ENCODE measurements at places on chromosomes 13 and 19.

DNA sequence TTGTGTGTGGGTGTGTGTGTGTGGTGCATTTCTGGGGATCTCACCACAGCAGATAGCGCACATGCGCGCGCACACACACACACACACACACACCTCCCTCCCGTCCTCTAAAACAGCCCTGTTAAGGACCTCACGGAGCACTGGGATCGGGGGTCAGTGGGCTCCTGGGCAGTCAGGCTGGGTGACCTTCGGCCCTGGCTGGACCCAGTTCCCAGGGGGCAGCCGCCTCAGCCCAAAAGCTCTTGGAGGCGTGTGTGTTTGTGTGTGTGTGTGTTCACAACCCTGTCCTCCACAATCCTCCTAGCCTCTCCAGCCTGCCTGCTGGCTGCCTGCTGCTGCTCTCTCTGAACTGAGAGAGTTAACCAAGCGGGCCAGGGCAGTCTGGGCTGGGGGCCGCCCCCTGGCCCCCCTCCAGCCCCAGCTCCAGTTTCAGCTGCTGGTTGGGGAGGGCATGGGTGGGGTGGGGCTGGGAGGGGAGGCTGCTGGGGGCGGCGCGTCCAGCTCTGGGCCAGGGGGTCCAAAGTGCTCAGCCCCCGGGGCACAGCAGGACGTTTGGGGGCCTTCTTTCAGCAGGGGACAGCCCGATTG lies at the start of gene FXYD1:
Gene FXYD1, plus strand, starts transcription at position 520 of the 588 bp plus-strand sequence. CDS start 1,256 bp downstream, outside the sequence.
- DNase-seq: no peak

DNA sequence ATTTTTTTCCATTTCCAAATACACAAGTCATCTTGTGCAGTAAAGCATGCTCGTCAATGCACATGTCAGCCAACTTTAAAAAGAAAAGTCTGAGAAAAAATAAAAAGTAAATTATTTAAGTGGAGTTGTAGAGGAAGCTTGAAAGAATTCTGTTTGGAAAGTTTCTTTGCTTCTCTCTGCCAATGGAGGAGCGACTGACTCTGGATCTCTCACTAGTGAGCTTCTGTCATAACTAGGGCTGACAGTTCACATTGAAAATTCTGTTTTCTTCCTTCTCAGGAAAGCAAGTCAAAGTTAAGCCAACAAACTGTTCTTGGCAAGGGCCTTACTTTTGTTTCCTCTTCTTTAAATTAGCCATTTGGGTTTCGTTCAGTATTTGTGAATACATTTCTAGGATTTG lies 298.2 kb downstream of the POU4F1 start:
- DNase-seq: no peak

- no peak for DNase-seq
Observed at GRCh38 chr13:114258589-114258988, 22.8 kb upstream of the UPF3A start.

DNA sequence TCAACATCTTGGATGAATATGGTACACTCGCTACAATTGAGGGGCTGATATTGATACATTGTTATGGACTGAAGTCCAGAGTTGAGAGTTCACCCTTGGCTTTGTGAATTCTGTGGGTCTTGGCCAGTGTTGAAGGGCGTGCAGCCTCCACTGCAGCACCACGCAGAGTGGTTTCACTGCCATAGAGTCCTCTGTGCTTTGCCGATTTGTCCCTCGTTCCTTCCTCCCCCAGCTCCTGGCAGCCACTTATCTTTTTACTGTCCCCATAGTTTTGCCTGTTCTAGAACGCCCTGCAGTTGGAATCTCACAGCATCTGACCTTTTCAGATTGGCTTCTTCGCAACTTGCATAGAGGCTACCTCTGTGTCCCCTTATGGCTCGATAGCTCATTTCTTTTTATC lies 57.3 kb upstream of the IRS2 start:
- DNase-seq: no peak

DNA sequence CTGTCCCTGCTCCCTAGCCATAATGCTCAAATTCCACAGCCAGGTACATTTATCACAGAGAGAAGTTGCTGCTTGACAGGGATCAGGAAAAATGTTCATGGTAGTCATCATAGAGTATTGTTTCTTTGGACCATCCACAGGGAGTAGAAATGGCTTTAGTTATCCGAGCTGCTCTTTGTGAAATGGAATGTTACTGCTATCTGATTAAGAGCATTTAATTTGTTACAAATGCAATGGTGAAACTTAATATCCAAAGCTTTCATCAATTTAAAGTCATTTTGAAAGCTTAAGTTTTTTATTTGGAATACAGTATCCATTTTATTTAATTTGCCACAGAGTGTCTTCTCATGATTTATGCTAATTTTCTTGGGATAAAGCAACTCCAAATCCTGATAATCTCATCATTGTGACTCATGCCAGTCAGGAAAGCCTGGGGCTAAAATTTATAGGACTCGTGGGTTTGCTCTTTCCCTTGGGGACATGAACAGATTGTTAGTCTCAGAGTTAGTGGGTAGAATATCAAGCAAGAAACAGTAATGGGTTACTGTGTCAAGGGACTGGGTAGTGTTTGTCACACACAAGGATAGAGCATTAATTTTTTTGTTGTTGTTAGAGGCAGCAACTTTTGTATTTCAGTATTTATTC lies 59.8 kb downstream of the SCEL start:
- DNase-seq: no peak

DNA sequence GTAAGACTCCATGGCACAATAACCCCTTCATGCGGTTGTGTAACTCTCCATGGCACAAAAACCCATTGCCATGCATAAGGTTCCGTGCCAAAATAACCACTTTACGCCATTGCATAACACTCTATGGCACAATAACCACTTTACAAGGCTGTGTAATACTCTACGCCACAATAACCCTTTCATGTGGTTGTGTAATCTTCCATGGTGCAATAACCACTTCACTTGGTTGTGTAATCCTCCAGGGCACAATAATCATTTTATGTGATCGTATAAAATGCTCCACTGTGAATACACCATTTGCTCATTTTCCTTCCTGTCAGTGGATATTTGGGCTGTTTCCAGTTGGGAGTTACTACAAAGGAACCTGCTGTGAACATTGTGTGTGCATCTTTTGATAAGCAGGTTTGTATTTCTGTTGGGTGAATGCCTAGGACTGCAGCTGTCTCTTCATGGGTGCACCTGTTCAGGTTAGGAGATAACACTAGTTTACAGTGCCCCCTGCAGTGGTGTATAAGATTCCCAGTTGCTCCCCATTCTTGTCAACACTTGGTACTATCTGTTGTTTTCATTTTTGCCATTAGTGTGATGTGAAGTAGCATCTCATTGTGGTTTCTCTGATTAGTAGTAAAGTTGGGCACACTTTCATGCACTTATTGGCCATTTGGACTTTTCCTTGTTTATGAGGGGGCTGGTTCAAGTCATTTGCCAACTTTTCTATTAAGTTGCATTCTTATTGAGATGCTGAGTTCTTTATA lies 21.1 kb upstream of the ZSCAN18 start:
- no peak for DNase-seq

GRCh38 chr13:98658131-98658530 lies 81.2 kb upstream of the STK24 start:
- no peak for DNase-seq

- DNase-seq: no peak
Observed at GRCh38 chr13:72290962-72291681, 424.1 kb upstream of the DACH1 start.

DNA sequence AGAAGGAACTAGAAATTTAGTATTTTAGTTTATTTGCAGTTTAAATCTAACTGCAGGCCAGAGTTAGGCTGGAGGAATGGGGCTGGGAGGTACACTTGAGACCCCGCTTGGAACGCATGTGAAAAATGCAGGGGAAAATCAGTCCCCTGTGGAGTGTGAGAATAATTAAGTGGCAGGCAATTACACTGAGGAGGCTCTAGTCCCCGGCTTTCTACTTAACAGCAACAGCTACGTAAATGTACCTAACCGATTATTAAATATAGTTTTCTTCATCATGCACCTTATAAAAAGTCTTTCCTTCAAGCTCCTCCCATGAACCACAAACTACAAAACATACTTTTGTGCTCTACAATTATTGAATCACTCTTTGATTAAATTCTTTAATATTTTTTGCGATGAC lies 804 bp downstream of the ZNF708 start:
- no peak for DNase-seq

DNA sequence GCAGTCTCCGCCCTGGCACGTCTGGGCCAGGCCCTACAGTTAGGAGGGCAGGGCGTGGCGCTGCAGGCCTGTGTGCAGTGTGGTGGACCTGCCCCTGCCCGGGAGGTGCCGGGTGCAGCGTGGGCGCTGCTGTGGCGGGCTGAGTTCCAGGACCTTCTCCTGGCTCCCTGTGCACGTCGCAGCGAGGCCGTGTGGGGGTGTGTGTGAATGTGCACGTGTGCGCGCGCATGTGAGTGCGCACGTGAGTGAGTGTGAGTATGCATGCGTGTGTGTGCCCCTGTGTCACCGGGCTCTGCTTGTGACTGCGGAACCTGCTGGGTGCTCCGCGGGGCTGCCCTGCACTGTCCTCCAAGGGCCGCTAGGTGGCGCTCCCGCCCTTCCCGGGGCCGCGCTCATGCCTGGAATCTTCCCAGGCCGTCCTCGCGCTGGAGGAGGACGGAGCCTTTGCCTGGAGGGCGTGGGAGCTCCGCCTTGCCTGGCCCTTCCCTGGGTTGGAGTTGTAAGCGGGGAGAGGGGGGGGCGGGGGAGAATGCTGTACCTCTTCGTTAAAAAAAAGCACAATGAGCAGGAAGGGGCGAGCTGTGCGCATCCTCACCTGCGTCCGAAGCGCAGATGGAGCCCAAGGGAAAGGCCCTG lies 79.3 kb downstream of the KDM4B start:
- DNase-seq: peak; percentile 33

- no peak for DNase-seq
Observed at GRCh38 chr13:62113179-62113578, 697.5 kb upstream of the PCDH20 start.

DNA sequence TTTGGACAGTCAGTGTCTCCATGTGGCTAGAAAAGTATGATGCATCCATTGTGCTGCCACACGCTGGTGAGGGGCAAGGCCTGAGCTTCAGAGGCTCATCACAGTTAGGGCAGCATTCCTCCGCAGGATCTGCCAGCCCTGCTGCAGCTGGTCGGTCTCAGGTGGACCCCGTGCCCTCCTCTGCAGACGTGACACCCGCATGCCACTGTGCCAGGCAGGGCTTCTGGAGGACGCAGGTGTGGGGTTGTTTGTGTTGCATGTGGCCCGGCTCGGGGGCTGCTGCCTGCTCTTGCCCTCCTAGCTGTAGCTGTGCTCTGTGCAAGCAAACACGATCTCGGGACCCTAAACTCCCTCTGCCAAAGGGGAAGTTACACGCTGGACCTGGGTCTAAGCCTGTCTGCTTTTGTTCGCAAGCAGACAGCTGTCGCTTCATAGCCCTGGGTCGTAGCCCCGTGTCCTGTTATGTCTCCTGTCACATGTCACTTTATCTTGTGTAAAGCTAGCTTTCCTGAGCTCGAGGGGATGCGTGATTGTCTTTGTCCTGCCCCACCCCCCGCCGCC lies 45.3 kb downstream of the SLC7A9 start:
- no peak for DNase-seq

DNA sequence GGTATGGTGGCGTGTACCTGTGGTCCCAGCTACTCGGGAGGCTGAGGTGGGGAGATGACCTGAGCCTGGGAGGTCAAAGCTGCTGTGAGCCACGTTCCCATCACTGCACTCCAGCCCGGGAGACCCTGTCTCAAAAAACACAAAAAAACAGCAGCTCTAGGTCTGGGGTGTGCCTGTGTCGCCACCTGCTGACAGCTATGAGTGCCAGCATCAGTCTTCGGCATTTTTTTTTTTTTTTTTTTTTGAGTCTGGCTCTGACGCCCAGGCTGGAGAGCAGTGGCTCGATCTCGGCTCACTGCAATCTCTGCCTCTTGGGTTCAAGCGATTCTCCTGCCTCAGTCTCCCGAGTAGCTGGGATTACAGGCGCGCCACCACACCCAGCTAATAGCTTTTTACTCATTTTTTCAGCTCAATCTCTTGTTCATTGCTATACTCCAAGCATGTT lies 10.1 kb downstream of the AP2S1 start:
- peak; percentile 60 for DNase-seq

GRCh38 chr19:19558055-19558454 lies 20.0 kb downstream of the CILP2 start:
- DNase-seq: no peak
